H4 (cell line): ENCODE measurements at places on chromosomes 16 and 17. TPM values are rescaled to one million over a fixed set of nuclear protein-coding genes. Genes with fewer than 3 reads are reported as not detected.
A peak's percentile ranks its signal among the peaks of the same experiment; 100 is the strongest.

DNA sequence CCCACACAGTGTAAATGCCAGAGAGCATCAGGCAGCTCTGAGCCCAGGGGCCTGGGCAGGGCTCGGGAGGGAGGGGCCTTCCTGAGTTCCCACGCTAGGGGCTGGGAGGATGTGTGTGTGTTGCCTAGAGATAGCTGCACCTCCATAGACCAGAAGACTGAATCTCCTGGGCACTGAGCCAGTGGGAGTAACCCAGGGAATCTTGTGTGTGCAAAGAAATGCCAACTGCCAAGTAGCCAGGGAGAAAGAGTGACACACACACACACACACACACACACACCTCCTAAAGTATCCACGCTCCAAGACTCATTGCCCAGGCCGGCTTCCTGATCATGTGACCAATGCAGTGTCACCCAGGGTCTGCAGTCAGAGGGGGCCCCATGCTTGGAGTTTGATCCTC, 166.2 kb upstream of the RPL38 start:
- DNase-seq = peak; percentile 45

- no peak for DNase-seq
Measured at GRCh38 chr17:41532947-41533570, 5.0 kb upstream of the KRT19 start.

- DNase-seq = no peak
Measured at GRCh38 chr17:2800367-2800766, 4.1 kb downstream of the RAP1GAP2 start.

- DNase-seq = no peak
Measured at GRCh38 chr16:17277981-17278381, 192.8 kb downstream of the XYLT1 start.

The SPOP gene
- total RNA-seq = 30.7 and 43.9 TPM in 2 replicates

The TNFRSF13B gene
- not detected in 2 replicates for total RNA-seq

The EIF3C gene
- total RNA-seq = 71.4 and 82.5 TPM in 2 replicates

- DNase-seq = no peak
Measured at GRCh38 chr17:7313890-7314718, 1.1 kb downstream of the GPS2 start.

DNA sequence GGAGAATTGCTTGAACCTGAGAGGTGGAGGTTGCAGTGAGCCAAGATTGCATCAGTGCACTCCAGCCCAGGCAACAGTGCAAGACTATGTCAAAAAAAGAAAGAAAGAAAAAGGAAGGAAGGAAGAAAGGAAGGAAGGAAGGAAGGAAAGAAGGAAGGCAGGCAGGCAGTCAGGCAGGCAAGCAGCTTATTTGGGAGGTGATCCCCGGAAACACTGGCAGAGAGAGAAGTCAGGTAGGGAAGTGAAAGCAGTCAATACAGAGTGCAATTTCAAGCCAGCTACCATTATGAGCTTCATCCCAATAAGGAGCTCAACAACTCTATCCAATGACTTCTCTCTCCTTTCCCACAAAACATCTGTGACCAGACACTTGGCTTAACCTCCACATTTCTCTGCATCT, 83.0 kb upstream of the TBC1D3K start:
- no peak for DNase-seq

The MRPL27 gene
- total RNA-seq = 179 and 180 TPM in 2 replicates

- no peak for DNase-seq
Measured at GRCh38 chr16:10600782-10601443, 20.5 kb upstream of the EMP2 start.

- DNase-seq = no peak
Measured at GRCh38 chr17:82898976-82899514, 59.2 kb upstream of the ZNF750 start.

The CLEC3A gene
- total RNA-seq = 10.9 TPM in 2 replicates

DNA sequence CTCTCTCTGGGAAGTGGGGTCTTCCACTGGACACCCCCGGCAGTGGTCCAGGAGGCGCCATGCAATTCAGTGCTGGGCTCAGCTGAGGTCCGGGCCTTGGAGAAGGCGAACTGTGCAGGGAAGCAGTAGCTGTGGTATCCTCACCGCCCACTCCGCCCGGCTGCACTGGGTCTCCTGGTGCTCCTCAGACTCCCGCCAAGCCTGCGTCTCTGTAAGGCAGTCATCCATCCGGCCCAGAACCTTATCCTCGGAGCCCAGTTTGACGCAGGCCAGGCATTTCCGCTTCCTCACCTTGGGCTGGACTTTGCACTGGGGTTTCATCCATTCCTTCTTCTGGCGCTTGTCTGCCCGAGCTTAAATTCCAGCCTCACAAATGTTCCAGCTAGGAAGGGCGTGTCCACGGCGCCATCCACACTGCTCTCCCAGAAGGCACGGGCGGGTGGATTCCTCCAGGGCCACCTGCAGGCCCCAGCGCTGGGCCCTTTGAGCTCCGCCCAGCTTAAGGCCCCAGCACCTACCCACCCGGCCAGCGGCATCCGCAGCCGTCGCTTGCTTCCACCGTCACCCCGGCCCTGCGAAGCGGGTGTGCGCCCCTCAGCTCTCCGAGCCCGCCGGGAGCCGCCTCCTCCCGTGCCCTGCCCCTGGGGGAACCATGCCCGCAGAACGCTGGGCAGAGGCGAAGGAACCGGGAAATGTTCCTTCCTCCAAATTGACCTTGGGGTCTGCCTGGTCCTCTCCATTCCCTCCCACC, 1884.8 kb downstream of the TP53TG3F start:
- no peak for DNase-seq

GRCh38 chr17:43772877-43773648, 5.7 kb downstream of the DUSP3 start:
- DNase-seq = no peak

GRCh38 chr16:27369806-27370205, 32.2 kb upstream of the IL21R start:
- DNase-seq = no peak

The CD300E gene
- not detected in 2 replicates for total RNA-seq

GRCh38 chr16:85495823-85496538, 117.1 kb upstream of the GSE1 start:
- DNase-seq = no peak

The ZNF768 gene
- total RNA-seq = 22.7 and 29.2 TPM in 2 replicates

The PPM1D gene
- 9.6 and 10.7 TPM in 2 replicates for total RNA-seq

The TBC1D3I gene
- total RNA-seq = not detected in 2 replicates

- no peak for DNase-seq
Measured at GRCh38 chr16:47448830-47449575, 11.9 kb downstream of the ITFG1 start.

GRCh38 chr17:73548620-73549311, 95.5 kb downstream of the SDK2 start:
- no peak for DNase-seq

DNA sequence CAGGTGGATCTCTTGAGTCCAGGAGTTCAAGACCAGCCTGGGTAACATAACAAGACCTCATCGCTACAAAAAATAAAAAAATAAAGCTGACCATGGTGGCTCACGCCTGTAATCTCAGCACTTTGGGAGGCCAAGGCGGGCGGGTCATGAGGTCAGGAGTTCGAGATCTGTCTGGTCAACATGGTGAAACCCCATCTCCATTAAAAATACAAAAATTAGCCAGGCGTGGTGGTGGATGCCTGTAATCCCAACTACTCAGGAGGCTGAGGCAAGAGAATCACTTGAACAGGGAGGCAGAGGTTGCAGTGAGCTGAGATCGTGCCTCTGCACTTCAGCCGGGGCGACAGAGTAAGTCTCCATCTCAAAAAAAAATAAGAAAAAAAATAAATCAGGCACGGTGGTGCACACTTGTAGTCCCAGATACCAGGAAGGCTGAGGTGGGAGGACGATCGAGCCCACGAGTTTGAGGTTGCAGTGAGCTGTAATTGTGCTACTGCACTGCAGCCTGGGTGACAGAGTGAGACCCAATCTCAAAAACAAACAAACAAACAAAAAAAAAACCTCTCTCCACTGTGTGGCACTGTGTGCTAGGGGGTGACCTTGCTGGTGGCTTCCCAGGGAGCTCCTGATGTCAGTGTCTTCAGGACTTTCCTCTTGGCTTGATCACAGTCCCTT, 19.8 kb upstream of the MAPK3 start:
- DNase-seq = no peak

DNA sequence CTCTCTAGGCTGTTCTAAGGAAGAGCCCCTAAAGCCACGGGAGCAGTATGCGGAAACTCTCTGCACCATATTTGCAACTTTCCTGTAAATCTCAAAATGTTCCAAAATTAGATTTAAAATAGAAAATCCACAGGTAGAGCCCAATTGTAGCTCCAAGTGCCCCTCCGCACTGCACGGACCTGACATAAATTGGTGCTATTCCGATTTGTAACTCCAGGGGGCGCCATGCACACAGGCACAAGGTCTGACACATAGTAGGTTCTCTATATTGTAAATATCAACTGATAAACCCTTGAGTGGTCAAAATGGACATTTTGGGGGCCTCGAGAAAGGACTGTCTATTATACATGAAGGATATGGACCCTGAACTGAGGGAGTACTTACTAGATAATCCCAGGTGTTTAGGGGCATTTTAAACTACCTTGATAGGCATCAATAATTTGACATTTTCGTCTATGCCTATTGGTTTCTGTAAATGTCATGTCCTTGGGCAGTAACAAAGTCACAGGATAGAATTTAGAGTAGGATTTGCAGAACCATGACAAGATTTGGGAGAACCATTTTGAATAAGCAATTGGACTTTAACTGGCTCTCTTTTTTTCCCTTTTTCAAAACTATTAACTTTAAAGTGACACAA, 36.6 kb upstream of the TMEM132E start:
- DNase-seq = no peak

The PITPNM3 gene
- 0.15 and 0.18 TPM in 2 replicates for total RNA-seq

GRCh38 chr17:5138616-5139457, 23.0 kb downstream of the USP6 start:
- no peak for DNase-seq

DNA sequence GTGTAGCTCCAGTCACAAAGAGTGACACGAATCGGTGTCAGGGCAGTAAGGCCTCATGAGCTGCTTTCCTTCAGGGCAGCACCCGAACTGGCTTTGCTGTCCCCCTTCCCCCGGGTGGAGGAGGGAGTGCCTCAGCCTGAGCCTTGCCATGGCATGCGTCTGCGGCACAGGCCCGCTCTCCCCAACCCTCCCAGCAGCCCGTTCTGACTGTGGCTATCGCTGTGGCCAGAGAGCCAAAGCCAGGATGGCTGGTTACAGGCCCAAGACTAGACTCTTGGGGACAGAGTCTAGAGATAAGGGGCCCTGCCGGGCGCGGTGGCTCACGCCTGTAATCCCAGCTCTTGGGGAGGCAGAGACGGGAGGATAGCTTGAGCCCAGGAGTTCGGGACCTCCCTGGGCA, 25.9 kb downstream of the CLUH start:
- no peak for DNase-seq

The MPP2 gene
- total RNA-seq = 1.2 and 1.8 TPM in 2 replicates

DNA sequence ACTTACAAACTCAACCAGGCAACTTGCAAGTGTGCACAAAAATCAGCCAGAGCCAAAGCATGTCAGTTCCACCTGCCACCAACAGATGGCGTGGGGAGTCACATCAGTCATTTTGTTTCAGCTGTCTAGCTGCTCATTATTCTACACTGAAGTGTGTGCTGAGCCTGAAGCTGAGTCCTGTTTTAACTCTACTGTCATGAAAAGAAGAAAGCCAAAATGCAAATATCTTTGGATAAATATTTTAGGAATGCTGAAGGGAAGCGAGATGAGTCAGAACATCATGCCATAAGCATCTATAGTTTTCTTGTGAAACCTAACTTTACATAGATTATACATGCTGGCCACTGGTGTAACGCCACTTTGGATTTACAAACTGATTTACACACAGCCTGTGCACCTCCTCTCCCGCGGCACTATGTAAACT, 172.6 kb downstream of the CDK5R1 start:
- DNase-seq = peak; percentile 44

DNA sequence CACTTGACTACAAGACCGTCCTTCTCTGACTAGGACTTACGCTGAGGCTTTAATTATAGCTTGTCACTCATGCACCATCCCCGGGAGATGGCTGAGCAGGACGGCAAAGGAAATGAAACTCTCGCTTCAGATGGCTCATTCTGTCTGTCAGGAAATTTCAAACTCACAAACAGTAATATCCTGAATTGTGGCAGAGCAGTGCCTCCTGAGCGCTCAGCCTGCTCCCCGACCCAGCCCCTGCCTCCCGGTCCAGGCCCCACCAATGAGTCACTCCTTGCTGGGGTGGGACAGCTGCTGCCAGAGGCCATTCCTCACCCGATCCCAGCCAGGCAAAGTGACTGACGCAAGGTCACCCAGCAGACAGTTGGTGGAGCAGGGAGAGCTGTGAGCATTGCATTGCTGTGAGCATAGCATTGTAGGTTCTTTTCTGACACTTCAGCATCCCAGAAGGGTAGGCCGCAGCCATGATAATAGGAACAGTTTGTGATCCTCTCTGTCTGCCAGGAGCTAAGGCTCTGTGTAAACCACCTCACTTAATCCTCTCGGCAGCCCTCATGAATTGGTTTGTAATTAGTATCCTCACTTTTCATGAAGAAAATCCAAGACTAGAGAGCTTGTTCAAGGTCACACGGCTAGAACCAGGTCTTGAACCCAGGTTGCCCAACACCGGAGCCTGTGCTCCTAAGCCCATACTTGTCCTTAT, 20.9 kb downstream of the CCDC182 start:
- DNase-seq = no peak

The ALDH3A1 gene
- 41.9 and 51.1 TPM in 2 replicates for total RNA-seq

DNA sequence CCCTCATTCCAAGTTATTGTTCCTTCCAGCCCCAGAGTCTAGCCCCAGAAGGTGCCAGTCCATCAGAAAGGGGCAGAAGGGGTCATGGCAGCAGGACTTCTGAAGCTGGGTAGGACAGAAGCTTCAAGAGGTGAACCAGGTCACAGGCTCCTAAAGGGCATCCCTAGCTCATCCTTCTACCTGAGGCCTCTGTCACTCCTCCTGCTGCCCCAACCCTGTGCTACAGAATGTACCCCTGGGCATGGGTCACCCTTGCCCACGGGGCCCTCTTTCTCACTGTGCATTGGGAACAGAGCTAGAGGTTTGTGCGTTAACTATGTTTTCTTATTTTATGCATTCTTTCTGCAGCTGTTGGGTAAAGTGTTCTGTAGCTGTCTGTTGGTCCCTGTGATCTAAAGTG, 46.5 kb downstream of the DNAH17 start:
- no peak for DNase-seq

DNA sequence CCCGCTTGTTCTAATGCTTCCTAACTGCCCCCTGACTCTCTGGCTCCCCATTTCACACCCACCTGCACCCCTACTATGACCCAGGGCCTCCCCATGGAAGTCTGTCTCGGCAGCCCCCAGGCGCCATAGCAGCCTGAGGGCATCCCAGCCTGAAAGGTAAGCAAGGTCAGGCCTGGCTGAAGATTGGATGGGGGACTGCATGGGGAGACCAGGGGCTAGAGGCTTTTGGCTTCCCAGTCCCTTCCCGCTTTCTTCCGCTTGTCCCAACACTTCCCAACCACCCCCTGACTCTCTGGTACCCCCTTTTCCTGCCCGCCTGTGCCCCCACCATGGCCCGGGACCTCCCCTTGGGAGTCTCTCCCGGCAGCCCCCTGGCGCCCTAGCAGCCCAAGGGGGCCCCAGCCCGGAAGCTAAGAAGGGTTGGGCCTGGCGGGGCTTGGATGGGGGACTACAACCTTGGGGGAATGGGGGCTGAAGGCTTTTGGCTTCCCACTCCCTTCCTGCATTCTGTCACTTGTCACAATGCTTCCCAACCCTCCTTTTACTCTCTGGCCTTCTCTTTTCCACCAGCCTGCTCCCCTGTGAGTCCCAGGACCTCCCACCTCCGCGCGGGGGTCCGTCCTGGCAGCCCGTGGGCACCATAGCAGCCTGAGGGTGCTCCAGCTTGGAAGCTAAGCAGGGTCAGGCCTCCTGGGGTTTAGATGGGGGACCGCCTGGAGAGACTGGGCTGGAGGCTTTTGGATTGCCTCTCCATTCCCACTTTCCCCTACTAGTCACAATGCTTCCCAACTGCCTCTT, 2288.4 kb downstream of the TP53TG3F start:
- DNase-seq = no peak
